ENCODE measurements at places on chromosomes 16 and 17.

DNA sequence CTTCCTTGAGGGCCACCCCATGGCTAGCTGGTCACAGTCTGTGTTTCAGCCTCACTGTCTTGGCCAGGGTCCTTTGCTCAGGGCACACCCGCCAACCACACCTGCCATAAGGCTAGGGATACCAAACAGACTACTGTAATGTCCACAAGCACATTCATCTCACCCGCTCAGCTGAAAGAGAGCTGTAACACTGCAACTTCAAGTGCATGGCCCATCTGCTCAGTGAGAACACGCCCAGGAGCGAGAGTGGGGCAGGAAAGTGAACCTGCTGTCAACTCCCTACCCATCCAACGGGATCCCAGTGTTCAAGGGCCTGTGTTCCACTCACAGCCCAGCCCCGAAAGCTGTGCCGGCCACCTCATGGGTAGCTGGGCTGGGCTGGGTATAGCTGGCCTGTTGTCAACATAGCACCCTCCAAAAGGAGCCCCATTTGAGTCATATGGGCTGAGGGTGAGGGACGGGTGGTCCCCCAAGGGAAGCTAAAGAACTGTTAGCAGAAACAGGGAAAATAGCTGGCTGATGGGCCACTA lies 55.7 kb downstream of the SCNN1B start:
- no peak for DNase-seq

DNA sequence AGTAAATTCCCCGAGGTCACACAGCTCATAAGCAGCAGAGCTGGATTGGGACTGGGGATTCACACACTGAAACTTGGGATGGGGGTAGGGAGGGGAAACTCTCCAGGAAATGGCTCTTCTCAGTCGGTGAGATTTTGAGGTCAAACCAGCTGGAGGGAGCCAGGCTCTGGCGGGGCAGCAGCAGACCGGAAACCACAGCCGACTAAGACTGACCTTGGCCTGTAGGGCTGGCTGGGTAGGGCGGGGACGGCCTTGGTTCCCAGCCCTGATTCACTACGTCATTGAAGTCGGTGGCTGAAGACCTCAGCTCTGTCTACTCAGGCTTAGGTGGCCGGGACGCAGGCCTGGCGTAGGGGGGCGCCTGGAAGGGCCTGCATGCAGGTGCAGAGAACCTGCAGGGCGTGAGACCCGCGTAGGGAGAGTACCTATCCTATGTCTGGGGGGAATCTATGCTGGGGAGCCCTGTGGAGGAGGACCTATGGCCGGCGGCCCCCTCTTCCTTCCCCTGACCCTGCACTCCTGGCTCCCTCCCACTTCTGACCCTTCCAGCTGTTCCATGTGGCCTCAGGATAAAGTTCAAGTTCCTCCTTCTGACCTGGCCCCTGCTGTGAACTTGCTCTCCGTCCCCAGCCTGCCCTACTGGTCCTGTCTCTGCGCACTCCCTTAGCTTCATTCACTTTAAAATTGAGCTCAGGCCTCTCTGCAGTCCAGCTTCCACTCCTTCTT lies 11.9 kb upstream of the SLC4A1 start:
- DNase-seq: peak; percentile 96

- DNase-seq: no peak
Observed at GRCh38 chr17:40554646-40555295, 10.5 kb downstream of the CCR7 start.

- no peak for DNase-seq
Observed at GRCh38 chr17:50183421-50183994, 17.7 kb downstream of the SGCA start.

DNA sequence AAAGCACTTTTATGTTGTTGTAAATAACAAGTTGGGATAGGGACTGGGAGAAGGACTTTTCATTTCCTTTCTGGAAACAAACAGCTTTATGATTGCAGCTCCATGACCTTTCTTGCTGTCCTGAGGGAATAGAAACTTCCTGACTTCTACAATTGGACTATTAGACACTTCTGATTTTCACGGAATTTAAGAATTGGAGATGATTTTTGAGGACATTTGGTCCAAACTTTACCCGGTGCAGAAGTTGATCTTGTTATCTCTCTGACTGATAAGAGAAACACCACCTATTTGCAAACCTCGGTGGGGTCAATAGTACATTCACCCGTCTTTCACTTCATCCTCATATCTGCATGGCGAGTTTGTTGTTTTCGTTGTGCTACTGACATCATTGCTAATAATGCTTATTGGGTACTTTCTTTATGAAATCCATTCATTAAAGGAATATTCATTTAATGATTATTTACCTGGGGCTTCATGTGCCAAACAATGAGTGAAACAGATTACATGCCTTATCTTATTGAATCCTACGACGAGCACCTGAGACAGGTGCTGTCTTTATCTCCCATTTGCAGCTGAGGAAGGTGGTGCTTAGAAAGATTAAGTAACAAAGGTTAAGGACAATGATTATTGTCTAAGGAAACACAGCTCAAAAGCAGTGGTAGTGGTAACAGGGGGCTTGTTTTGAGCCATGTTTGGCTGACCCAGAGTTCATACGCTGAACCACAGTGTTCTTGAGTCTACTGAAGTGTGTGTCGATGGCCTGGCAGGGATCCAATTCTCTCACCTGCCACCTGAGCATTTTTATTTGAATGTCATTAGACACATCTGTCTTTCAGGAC lies 176.9 kb upstream of the FAM20A start:
- no peak for DNase-seq

DNA sequence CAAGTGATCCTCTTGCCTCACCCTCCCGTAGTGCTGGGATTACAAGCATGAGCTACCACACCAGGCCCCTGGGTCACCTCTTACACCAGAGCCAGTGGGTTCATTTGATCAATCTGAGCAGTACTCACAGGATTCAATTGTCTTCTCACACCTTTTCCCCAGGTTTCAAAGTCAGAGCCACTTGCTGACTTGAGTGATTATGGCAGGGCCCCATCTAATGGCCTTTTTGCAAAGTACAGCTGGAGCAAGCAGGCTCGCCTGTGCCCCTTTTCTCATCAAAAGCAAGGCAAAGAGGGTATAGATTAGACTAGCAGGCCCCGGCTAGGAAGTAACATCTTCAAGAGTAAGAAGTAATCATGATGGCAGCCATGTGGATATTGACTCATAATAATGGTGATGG lies 114.8 kb upstream of the NOL11 start:
- DNase-seq: peak; percentile 43

GRCh38 chr17:39174920-39175694 lies 9.1 kb upstream of the ARL5C start:
- DNase-seq: peak; percentile 56

DNA sequence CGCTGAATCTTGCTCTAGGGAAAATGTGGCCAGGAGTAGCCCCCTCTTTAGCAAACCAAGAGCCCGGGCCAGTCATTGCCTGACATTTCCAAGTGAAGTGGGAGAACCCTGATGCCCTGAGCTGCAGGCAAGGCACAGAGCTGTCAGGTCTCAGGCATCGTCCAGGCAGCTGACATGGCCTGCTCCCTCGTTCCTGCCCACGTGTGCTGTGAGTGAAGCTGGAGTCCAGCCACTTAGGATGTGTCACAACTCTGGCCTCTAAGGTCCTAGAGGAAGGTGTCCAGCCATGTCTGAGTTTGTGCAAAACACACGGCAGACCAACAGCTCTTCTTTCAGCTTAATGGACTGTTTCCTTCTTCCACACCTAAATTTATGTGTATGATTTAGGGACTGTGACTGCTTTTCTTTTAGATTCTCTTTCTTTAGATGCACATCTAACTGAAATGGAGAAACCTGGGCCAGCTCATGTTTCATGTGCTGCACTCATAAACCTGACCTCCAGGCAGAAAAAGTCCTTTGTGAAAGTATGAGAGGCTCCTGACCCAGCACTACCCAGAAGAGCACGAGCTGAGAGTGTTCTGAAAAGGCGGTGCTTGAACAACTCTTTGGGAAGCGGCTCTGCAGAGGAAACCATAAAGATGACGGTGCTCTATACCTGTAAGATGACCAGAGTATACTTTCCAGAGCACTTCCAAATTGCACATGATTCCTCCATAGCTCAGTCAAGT lies 14.8 kb upstream of the LIMD2 start:
- DNase-seq: no peak

DNA sequence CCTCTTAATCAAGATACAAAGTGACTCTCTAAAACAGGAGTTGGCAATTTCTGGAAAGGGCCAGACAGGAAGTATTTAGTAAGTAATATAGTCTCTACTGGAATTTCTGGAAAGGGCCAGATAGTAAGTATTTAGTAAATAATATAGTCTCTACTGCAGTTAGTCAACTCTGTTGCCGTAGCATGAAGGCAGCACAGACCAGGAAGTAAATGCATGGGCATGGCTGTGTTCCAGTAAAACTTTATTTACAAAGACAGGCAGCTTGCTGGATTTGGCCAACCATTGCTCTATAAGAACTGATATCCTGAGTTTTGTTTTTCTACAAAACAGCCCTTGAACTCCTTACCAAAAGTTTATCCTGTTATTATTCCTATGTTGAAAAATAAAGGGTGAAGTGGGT lies 16.9 kb downstream of the LDAF1 start:
- no peak for DNase-seq

DNA sequence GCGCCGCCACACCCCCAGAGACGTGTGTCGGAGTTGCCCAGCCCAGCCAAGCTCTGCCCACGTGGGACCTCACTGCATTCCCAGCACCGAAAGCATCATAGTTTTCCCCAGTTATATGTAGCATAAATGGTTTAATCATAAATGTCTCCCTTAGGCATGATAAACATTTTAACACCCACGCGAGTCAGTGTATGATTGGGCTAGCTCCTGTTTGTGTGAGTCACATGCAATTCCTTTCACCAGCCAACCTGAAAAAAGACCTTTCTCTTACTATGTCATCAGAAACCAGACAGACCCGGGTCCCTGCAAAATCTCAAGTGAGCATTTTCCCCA lies 9.2 kb downstream of the TAF1C start:
- peak; percentile 32 for DNase-seq
